Caki2 (cell line): ENCODE measurements at places on chromosomes 7 and 10.

DNA sequence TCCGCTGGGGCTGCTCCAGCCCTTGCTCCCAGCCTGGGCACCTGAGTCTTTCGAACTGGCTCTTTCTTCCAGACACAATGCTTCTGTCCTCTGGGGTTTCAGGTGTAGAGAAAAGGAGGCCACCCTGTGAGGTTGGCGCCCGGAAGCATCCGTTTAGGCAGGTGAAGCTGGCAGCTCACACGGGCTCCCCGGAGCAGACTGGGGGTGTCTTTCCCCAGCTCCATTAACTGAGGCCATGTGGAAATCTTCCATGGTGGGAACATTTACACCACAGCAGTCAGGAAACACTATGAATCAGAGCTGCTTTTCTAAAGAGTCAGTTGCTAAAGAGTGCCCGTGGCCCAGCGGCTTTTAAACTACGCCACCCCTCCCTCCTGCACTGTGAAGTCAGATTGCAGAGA lies 29.2 kb downstream of the PRKAG2 start:
- no peak for DNase-seq

DNA sequence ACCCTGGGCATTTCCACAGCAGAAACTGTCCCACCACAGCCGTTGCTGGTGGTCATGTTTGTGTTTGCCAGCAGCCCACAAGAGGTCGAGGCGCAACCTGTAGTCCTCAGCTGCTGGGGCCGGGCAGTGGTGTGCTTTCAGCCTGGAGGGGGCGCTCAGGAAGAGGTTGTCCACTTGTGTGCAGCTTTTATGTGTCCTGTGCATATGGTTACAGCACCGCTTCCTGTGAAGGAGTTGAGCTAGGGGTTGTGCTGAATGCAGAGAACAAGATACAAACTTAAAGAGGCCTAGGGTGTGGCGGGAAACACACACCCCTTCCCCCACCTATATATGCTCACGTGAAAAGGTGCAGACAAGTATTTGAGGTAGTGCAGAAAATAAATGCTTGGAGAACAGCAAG lies 29.5 kb upstream of the PFKFB3 start:
- no peak for DNase-seq

DNA sequence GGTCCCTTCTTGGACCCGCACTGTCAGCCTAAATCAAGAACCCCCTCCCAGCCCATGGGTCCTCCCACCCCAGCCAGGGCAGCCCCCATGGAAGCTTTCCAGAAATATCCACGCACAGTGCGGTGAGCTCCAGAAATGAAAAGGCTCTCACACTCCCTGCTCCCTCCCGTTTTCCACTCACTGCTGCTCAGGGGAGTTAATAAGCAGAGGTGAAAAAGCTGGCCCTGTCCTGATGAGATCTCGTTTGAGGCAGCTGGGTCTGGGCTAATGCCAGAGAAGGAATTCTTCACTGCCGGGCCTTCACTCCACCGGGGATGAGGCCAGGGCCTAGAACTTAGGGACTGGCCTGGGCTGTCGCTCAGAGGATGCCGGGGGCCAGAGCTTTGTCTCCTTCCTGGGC lies 102.2 kb downstream of the ZMIZ1 start:
- no peak for DNase-seq

DNA sequence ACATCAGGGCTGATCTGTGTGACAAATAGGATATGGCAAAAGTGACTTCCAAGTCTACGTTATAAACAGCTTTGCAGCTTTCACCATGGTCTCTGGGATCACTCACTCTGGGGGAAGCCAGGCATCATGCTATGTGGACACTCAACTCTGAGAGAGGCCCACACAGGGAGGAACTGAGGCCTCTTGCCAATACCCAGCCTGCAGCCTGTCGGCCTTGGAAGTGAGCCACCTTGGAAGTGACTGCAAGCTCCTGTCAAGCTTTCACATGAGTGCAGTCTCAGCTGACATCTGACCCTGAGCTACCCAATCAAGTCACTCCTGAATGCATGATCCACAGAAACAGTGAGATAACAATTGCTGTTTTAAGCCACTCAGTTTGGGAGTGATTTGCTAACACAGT lies 56.5 kb downstream of the MMRN2 start:
- DNase-seq: no peak
